ENCODE measurements at places on chromosomes 5 and 9.

DNA sequence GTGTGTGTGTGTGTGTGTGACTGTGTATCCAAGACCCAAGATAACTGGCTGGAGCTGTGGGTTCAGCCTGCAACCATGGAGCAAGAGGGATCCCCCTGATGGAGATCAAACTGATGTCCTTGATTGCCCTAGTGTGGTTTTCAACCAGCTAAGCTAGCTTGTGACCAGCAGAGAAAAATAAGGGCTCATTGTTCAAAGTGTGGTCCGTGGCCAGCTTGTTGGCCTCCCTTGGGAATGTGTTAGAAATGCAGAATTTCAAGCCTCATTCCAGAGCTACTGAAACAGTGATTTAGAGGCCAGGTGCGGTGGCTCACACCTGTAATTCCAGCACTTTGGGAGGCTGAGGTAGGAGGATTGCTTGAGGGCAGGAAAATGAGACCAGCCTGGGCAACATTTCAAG, 79.9 kb downstream of the ACER2 start:
- DNase-seq = no peak

GRCh38 chr5:172477466-172477865, 23.1 kb upstream of the SH3PXD2B start:
- no peak for DNase-seq

DNA sequence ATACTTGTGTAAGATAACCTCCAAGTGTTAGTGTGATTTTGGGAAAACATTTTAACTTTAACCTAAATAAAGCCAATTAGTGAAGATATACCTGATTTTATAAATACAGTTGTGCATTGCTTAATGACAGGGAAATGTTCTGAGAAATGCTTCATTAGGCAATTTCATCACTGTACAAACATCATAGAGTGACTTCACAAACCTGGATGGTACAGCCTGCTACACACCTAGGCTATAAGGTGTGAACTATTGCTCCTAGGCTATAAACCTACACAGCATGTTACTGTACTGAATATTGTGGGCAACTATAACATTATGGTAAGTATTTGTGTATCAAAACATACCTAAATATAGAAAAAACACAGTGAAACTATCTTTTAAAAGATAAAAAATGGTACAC, 166.8 kb upstream of the TARS1 start:
- no peak for DNase-seq

DNA sequence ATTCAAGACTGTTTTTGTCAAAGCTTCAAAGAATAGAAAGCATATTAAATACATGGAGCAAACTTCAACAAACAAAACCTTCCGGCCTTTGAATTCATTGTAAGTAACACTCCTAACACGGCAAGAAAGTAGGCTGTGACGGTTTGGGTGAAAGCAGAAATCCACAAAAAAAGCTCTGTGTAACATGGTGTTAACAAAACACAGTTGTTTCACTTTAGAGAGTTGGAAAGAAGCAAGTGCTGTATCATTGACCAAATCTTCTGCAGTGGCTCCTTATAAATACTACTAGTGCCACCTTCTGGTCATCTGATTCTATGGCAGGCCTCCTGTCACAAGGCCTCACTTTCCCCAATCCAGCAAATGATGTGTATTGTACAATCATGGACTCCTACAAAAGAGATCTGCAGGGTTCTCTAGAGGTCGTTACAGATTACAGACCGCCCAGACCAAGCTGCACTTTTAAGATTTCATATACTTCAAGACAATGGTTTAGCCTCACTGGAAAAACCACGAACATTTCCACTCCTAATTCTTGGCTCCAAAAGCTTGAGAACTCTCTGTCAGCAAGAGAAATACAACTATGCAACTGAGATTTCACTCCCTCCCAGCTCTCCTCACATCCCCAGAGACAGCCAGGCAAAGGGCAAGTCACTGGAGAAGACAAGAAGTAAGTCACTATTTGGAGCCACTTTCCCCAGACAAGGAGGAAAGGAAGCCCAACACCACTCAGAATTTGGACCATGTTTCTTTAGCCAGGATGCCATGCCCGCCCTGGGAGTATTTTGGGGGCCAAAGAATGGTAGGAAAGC, 196.2 kb downstream of the DTWD2 start:
- DNase-seq = peak; percentile 65

- no peak for DNase-seq
Observed at GRCh38 chr9:132578367-132578932, 4.0 kb upstream of the BARHL1 start.

- DNase-seq = no peak
Observed at GRCh38 chr9:127517620-127518019, 66.3 kb downstream of the LRSAM1 start.

GRCh38 chr5:122846051-122846550, 688 bp downstream of the SNX24 start:
- DNase-seq = no peak

GRCh38 chr5:83899326-83899970, 178.8 kb upstream of the HAPLN1 start:
- no peak for DNase-seq

DNA sequence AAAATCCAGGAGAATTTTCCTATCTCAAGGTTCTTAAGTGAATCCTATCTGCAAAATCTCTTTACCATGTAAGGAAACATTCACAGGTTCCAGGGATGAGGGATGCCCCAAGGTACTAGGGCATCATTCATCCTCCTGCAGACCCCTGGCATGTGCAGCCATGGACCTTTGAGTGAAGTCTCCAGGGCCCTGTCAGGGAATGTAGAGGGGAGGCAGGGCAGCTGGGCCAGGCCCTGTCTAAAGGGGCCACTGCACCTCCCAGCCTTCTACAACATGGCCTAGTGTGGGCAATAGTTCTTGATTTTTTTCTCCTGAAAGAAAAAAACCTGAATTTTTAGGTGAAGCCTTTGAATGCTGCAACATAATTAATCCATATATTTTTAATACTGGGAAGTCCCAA, 63.3 kb downstream of the SEMA4D start:
- DNase-seq = no peak

Data from forelimb muscle (tissue), 1 donor.